ENCODE measurements at places on chromosomes 7 and 10.

DNA sequence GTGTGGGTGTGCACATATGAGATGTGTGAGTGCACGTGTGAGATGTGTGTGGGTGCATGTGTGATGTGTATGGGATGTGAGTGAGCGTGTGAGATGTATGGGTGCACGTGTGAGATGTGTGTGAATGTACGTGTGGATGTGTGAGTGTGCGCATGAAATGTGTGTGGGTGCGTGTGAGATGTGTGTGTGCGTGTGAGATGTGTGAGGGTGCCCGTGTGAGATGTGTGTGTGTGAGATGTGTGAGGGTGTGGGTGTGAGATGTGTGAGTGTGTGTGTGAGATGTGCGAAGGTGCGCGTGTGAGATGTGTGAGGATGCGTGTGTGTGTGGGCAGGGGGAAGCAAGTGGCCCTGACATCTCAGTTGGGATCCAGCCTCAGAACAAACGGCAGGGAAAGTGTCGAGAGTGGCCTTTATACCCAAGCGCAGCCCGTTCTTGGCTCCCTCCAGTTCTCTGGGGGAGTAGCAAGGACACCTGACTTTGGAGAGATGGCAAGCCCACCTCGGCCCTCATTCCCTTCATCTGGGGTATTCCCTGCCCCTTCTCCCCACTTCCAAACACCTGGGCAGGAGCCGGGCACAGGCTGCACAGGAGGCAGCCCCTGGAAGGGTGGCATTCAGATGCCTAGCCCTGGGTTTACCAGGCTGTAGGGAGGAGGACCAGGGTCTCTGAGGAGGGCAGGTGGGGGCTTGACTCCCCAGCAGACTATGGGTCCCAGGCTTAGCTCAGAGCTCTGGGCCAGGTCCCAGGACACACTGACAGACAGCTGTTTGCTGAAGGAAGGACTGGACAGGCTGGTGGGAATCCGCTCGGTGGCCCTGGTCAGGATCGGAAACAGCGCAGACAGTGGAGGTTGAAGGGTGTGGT, 31.6 kb downstream of the PPIF start:
- DNase-seq: no peak

GRCh38 chr7:101927802-101928201, 110.4 kb downstream of the CUX1 start:
- peak; percentile 47 for DNase-seq

DNA sequence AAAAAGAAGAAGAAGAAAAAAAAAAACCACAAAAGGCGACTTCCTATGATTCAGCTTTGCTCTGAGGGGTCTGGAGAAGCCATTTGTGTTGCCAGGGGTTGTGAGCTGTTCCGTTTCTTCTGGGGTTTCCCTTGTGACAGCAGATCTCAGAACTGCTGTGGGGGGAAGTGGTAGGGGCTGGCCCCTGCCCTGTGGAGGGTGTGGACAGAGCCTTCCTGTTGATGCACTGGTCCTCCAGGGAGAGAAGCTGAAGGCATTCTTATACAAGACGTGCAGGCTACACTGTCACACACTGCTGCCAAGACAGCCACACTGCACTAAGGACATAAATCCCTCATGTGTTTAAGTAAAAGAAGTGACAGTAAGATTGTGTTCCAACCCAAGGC, 17.3 kb upstream of the CSGALNACT2 start:
- DNase-seq: peak; percentile 91

DNA sequence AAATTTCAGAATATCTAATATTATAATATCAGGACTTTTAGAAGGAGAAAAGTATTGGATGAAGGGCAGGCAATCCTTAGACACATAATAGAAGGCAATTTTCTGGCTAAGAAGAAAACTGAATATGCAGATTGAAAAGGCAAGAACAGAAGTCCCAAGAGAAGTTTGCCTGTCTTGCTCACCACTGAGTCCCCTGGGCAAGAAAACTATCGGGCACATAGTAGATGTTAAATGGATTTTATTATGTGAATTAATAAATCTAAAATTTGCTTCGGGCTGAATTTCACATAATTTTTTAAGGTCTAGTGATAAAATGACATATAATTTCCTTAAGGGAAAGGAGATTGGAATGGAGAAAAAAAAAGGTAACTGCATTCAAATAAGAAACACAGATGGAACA, 380.9 kb upstream of the GRM3 start:
- DNase-seq: no peak

Data from hematopoietic multipotent progenitor cell treated with erythropoietin and hydrocortisone succinate and interleukin-3 and kit ligand, for 4 days (in vitro differentiated cells).